ENCODE measurements at places on chromosomes 1 and 21. TPM values are rescaled to one million over a fixed set of nuclear protein-coding genes. Genes with fewer than 3 reads are reported as not detected.

Gene KCNK2
- total RNA-seq, result not detected

Gene SLFNL1
- total RNA-seq, result 4.8 TPM

GRCh38 chr1:60972841-60973364 is 109.5 kb upstream of the NFIA start:
- DNase-seq, result no peak

Gene HSF2BP
- 0.32 TPM for total RNA-seq

DNA sequence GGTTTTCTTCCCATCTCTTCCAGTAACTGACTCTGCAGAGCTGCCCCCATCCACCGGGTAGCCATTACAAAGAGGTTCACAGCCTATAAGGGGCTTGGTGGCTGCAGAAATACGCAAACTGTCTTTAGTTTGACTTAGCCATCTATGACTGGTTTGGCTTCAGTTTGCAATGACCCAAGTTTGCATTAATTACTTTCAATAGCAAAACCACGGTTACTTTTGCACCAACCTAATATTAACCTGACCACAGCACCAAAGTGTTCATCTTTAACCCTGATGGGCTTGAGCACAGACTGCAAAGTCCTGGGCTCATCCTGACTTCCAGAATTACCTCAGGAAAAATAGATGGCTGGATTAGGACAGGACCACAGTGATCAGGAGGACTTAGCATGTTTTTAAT is 2.2 kb upstream of the HAO2 start:
- no peak for DNase-seq

Gene CFHR3
- total RNA-seq, result 0.24 TPM

- no peak for DNase-seq
Observed at GRCh38 chr1:112997781-112998180, 41.8 kb upstream of the SLC16A1 start.

GRCh38 chr1:160779626-160780397 is 16.2 kb upstream of the LY9 start:
- no peak for DNase-seq

GRCh38 chr1:152643945-152644344 is 19.2 kb upstream of the LCE2D start:
- DNase-seq, result no peak

- DNase-seq, result no peak
Observed at GRCh38 chr21:45460611-45461368, 55.8 kb downstream of the COL18A1 start.

- no peak for DNase-seq
Observed at GRCh38 chr1:170701962-170702361, 38.0 kb downstream of the PRRX1 start.

DNA sequence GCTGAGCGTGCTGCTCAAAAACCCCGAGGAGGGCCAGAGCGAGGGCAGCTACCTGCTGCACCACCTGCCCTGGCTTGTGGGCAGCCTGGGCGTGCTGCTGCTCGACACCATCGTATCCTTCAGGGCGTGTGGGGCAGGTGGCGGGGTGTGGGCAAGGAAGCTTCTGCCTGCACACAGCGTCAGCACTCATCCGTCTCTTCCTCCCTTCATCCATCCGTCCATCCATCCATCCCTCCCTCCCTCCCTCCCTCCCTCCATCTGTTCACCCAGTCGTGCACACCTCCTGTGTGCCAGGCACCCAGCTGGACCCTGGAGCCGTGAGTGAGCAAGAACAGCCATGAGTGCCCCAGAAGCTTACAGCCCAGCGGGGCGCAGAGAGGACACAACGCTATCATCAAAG is 15.2 kb downstream of the SLC66A1 start:
- DNase-seq, result no peak

Gene FCRL6
- total RNA-seq, result 2.3 TPM

GRCh38 chr1:45793942-45794604 is 9.3 kb upstream of the MAST2 start:
- no peak for DNase-seq

- DNase-seq, result no peak
Observed at GRCh38 chr21:15283789-15284188, 219.0 kb upstream of the NRIP1 start.

DNA sequence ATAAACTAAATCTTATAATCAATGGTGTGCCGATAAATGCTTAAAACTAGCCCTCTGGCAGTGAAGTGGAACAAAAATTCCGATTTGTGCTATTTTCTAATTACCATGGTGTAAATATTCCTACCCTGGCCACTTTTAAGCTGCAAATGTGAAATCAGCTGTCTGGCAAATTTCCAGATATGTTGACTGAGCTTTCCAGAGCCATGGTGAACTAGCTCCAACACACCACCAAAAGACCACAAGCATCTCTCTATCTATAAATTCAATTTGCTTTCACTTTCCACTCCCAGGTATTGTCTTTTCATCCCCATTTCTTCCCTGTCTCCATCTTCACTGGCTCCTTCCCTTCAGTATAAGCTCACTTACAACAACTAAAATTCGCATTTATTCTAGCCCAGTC is 152.3 kb upstream of the RGS18 start:
- no peak for DNase-seq

DNA sequence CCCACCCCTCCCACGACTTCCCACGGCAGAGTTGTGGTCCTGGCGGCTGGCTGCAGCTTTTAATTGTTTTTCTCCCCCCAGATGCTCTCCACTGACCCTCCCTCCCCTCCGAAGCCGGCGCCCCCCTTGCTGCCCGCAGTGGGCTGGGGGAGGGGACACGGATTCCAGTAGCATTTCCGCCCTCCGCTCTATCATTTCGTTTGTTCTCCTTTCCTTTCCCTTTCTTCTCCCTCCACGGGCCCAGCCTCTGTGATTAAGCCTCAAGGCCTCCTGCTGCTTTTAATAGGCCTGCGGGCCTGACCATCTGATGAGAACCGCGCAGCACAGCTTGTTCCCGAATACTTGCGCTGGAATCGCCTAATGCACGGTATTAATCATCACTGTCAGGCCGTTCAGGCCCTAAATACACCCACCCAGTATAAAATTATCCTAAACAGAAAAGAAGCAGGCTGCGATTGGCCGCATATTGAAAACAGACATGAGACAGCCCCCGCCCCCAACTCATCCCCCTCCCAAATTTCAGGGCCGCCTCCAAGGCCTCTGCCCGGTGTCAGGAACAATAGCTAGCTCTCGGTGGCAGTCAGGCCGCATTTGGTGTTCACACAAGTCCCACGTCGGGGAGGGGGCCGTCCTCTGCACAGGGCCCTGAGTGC is 102.0 kb upstream of the ARHGEF16 start:
- DNase-seq, result no peak
